ENCODE measurements at places on chromosomes 3 and 15.

DNA sequence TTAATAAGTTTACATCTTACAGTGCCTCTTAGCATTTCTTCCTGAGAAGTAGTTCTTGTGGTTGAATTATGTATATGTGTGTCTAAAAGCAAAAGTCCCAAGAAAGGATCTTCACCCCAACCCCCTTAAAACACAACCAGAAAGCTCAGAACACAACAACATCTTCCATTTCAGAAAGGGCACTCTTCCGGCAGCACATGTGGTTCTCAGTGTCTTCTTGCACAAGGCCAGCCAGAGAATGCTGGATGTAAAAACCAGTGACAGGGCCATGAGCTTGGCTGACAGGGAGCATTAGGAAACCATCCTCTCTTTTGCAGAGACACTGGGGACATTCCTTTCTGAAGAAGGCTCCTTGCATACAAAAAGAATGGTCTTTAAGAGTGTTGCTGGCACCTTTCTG, 45.0 kb downstream of the EEFSEC start:
- DNase-seq, result no peak

DNA sequence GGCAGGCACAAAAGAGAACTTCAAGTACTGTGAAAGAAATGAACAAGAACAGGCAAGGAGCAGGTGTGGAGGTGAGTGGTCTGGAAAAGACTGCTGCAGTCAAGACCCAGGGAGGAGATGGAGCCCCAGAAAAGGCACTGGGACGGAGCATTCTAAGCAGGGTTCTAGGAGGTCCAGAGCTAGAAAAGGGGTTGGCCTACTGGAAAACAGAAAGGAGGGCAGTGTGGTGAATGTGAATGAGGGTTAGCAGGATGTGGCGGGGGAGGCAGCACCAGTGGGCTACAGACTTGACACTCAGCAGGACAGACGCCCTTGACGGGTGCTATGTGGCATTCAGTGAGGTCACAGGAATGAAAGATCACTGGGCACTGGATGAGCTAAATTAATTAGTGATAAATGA, 75.7 kb downstream of the SENP2 start:
- no peak for DNase-seq

DNA sequence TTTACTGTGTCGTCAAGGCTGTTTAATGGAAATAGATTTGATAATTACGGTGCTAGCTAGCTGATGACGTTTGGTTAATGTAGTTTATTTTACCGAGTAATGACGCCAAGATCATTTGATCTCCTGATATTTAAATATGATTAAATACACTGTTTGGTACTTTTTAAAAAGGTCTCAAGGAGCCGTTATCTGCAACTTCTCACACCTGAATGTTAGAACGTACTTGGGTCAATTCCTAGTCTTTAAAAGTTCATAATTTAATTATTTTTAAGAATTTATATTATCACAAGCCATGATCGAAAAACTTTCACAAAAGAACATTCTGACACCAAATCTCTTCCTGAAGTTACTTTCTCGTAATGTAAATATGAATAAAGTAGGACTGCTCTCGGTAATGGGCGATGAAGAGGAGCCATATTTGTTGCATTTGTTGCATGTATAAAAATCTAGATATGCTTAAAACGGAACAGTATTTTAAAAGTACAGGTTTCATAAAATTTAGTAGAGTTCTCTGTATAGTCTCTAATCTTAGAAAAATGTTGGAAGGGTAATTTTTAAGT, 16.2 kb upstream of the CHD2 start:
- DNase-seq, result no peak

DNA sequence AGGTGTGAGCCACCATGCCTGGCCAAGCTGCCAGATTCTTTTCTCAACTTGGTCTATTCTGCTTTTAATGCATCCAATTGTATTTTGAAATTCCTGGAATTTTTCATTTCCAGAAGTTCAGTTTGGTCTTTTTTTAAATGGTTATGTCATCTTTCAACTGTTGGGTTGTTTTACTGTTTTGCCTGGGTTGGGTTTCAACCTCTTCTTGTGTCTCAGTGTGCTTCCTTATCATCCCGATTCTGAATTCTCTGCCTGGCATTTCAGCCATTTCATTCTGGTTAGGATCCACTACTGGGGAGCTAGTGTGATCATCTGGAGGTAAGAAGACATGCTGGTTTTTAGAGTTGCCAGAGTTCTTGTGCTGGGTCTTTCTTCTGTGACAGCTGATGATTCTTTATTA, 61.5 kb downstream of the LRRC49 start:
- no peak for DNase-seq

DNA sequence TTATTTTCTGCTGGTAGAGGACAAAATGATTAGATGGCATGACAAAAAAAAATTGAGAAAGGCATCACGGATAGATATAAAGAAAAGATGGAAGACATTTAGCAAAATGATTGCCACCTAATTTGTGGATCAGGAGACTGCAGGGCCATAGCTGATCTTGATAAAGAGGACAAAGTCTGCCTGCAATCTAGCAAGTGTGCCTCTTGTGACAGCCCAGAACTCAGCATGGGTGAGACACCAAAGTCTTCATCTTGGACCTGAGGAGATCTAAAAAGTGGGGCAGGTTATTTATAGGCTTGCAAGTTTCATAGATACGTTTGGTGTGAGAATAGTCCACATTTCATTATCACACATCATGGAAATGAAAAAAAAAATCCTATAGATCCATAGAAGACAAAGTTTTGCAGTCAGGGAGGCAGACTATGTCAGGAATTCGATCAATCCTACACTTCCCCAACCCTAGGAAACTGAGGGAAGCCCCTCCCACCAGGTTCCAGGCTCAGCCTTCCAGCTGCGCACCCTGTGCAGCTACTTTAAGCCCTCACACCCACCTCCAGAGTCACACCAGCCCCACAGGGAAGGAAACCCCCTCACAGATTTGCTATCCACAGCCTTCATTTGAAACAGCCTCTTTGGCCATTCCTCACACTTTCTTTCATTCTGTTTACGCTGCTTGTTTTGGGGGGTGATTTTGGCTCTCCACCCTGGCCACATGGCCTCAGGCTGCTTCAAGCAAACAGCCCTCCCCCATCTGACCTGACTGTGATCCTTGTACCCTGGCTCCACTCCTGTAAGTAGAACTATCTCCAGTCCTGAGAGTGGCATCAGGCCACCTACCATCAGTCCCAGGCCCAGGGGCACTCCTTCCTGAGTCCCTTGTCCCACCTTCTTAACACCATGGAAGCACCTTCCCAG, 28.1 kb upstream of the KLHL6 start:
- no peak for DNase-seq

GRCh38 chr3:129686941-129687340, 80.5 kb upstream of the PLXND1 start:
- no peak for DNase-seq

- DNase-seq, result no peak
These were observed 59.1 kb upstream of the RASGRP1 start for GRCh38 chr15:38623744-38624143.

DNA sequence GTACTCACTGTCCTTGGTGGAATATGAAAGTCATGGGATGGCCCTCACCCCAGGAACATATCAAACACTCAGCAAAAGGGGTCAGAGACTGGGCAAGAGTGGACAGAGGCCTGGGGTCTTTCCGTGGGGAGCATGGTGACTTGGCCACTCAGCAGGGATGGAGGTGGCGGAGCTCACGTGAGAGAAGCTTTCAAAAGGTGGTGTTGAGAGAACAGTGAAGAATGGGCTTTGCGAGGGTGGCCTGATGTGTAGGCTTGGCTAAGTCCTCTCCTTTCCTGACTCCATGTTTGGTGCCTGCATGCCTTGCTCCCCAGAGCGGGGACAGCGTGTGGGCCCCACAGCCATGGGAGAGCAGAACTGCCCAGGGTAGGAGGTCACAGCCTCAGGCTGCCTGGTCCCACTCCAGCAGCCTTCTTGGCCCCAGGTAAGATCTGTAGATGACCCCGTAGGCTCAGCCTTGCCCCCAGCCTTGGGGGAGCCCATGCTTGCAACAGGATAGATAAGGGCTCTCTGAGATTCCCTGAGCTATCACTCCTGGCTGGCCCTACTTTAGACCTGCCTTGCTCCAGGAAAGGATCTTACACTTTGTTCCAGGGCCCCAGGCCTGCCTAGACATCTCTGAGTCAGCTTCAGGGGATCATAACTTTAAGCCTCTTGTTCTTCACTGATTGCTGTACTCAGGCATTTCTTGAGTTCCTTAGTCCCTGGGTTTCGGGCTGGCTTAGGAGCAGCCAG, 17.0 kb downstream of the RPLP1 start:
- no peak for DNase-seq

DNA sequence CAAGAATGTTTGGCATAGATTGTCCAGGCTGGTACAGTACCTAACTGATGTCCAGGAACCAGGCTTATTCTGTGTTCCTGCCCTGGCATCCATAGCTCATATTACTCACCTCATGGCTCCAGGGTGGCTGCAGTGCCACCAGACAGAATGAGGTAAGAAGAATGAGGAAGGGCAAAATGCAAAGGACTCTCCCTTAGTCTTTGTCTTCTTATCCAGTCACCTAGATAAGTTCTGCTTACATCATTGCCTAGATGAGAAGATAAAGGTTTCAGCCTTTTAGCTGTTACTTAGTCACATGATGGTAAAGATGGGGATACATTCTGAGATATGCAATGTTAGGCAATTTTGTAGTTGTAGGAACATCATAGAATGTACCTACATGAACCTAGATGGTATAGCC, 45.8 kb downstream of the CHP1 start:
- DNase-seq, result no peak

DNA sequence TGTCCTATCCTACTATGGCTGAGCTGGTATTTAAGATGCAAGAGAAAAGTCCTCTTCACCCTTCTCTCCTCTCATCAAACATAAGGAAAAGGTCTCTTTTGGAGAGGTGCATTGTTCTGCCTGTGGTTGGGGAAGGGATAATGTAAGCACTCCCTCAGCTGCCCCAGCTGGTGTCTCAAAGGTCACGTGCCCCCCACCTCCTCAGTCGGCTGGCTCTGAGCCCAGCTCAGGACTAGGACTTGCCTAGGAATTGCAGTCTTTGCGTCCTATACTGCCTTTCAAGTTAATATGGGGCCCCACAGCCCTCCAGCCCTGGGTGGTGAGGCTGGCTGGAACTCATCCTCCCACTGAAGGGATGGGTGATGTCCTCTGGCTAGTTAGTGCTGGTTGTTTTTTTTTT, 29.7 kb downstream of the OR4F15 start:
- DNase-seq, result no peak

DNA sequence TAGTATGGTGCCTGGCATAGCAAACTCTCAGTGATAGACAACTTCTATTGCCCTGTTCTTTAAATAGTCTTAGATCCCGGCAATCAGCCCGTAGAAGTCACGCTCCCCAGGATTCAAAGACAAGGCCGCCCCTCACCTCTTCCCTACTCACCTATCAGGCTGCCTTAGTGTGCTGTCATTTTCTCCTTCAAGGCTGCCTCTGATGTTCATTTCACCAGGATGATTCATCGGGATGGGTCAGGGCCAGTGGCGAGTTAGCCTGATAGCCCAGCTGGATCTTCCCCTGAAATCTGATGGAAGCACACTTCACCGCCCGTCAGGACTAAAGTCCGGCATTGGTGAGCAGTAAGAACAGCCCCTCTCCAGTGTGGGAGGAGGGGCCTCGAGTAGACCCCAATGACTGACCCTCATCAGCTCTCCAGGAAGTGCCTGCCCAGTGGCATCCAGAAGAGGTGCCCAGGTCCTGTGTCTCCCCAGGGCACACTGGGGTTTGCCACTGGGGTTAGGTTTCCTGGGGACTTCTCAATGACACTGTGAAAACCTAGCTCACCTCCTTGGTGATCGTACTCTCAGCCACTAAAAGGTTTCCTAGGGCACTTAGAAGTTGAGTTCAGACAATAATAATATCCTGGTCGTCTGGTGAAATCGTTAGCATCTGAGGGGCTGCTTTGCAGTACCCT, 37.5 kb downstream of the TPM1 start:
- DNase-seq, result no peak

DNA sequence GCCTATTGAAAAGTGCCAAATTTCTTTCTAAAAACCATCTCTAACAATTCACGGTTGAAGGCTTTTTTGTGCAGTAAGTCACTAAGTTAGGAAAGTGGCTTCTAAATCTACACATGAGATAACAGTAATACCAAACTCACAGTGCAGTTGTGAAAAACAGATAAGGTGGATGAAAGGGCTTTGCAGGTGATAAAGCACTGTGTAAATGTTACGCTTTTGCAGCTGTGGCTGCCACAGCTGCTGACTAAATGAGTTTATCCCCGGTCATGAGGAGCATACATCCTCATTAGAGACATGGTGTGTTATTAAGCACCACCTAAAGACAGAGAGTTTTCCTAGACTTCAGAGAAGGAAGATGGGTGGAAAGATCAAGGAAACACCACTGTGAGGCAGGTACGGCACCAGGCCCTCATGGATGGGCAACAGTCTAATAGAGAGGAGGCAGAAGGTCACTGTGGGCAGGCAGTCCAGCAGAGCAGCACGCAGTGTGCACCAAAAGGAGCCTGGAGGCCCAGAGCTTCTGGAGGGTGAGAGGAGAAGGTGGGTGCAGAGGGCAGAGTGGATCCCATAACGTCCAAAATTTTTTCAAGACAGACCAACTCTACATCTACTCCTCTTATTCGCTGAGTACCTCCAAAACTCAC, 68.5 kb downstream of the FMN1 start:
- DNase-seq, result no peak

GRCh38 chr3:58299839-58300516, 6.1 kb upstream of the RPP14 start:
- no peak for DNase-seq

DNA sequence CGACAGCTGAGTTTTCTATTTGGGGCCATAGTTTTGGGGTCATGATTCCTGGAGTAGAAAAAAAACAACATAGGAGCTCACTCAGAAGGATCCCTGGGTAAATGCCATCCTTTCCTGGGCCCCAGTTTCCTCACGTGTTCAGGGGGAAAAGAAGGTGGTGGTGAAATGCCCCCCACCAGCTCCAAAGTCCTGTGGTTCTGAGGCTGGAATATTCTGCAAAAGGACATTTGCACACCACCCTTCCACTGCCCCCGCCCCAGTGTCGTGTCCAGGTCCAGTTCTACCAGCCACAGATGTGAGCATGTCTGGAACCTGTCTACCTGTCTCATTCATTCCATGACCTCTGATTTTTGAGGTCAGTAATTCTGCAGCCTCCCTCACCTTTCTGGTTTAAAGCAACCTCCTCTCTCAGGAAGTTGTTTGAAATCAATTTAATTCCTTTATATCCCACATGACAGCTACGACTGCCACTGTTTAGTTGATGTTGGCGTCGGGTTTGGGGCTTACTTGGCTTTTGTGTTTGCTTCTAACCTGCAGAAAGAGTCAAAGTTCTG, 82.1 kb downstream of the SMAD3 start:
- DNase-seq, result no peak

DNA sequence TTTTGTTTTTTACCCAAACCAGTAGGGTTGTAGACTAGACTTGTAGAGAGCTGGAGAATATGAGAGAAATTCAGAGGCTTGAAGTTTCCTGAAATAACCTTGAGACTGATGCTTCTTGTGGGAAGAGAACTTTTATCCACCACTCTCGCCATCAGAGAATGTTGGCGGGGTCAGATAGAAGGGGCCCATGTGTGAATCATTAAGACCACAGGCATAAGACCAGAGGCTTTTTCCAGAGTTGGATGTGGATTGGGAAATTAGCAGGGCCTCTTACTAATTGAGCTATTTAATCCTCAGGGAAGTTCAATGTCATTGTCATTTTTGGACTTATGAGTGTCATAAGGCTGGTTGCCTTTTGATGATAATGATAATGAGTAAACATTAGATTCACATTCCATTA, 246.9 kb upstream of the THRB start:
- no peak for DNase-seq

All from amygdala (tissue), 56 donors.